A549 treated with ZK216348 at 1 μM for 4 hours (cell line): ENCODE measurements at places on chromosomes 16 and 17. TPM values are rescaled to one million over a fixed set of nuclear protein-coding genes. Genes with fewer than 3 reads are reported as not detected.

Gene BBS2
- 17.8 to 26.2 TPM (median 24.4 TPM) in 5 replicates for total RNA-seq

Gene HBM
- total RNA-seq, result not detected in 5 replicates

Gene BHLHA9
- total RNA-seq, result not detected in 5 replicates

Gene MLKL
- 32.7 to 41.0 TPM (median 34.9 TPM) in 5 replicates for total RNA-seq

Gene CLUH
- 68.1 to 128 TPM (median 120 TPM) in 5 replicates for total RNA-seq
